ENCODE measurements at places on chromosomes 13 and 19.

- no peak for DNase-seq
Measured at GRCh38 chr19:9941671-9942070, 5.4 kb upstream of the OLFM2 start.

- DNase-seq: no peak
Measured at GRCh38 chr13:33707449-33707848, 110.5 kb upstream of the RFC3 start.

DNA sequence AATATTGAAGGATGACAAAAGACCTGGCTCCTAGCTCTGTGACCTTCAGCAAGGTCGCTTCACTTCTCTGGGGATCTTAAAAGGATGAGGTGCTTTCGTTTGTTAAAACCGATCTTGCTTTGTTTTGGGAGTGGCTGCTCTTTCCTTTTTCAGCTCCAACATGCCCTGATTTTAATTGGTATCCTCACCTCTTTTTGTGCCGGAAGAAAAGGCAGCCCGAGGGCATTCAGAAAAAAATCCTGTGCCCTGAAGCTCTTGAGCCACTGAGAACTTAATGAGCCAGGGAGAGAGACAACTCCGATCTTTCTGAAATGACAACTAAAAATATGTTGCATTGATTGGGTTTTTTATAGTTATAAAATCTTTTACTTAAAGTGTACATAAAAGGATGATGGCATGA lies 19.4 kb downstream of the CLDN10 start:
- DNase-seq: no peak

GRCh38 chr13:35886332-35887114 lies 244.7 kb downstream of the DCLK1 start:
- no peak for DNase-seq

DNA sequence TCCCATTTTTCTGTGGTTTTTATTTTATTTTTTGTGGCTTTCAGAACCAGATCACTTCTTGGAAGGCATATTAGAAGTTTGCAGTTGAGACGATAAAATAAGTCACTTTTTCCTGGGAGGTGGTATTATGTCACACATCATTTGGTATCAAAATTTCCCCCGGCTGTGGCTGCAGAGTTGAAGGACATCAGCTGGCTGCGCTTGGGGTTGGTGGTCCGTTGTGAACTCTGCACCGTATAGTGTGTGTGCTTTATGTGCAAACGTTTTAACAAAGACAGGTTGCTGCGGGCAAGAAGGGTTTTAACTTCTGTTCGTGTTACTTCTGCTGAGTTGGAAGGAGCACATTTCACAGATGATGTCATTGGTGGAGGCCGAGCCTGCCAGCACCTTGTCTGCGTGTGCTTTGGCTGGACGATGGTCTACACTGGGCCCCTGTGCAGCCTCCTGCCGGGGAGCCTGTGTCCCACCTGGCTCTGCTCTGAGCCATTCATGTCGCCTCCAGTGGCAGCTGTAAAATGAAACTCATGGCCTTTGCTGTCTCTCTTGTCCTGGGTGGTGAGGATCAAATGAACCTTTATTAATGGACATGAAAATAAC lies 9.6 kb downstream of the ATP11A start:
- DNase-seq: no peak

GRCh38 chr19:45630463-45630862 lies 8.7 kb downstream of the EML2 start:
- DNase-seq: peak; percentile 48

DNA sequence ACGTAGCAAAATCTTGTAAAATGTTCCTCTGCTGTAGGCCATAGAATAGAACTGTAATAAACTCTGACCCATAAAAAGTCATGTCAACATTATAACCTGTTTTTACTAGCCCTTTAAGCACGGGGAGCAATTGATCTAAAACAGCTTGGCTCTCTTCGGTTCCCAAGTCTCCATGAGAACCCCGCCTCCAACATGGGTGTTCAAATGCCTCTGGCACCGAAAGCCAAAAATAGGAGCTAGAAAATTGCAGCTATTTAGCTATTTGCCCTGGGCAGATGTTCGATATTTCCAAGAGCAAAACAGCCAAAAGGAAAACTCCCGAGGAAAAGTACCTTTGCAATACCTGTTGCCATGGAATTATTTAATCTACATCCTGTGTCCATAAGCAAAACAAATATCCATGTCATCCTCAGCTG lies 563.1 kb downstream of the EFNB2 start:
- no peak for DNase-seq

DNA sequence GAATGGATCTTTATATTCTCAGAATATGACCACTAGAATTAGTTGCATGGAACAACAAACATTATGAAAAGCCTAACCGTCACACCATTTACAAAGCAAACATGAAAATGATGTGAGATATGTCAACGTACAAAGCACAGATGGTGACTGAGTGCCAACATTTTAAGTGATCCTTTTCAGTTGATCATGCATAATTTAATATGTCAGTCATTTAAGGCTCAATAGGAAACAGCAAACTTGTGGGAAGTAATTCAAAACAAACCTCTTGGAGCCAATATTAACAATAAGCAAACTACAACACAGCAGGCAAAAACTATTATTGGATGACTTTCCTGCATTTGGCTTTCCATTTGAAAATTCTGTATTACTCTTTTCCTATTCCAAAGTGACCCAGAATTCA lies 277.6 kb downstream of the SLITRK6 start:
- no peak for DNase-seq

GRCh38 chr19:53594811-53595509 lies 36.8 kb upstream of the DPRX start:
- no peak for DNase-seq

DNA sequence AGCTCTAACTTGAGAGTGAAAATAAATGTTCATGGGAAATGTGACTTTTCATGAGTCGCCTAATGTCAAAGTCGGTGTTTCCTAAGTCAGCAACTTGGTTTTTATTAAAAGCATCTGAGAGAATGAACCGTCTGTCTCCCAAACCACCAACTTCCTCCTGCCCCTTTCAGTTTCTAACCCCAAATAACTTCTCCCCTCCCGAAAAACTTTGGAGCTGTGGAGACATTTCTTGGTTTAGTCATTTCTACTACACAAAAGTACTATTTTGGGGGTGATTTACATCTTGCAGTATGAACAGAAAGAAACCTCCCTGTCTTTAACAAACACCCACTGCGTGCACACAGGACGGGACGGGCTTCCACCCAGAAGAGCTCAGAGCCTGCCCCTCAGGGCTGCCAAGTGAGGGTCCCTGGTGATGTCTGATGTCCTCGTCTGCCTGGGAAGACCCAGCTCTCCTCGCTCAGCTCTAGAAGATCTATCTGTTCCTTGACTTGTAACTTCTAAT lies 65.0 kb downstream of the RASA3 start:
- peak; percentile 97 for DNase-seq

- no peak for DNase-seq
Measured at GRCh38 chr13:57832187-57832586, 200.6 kb downstream of the PCDH17 start.

DNA sequence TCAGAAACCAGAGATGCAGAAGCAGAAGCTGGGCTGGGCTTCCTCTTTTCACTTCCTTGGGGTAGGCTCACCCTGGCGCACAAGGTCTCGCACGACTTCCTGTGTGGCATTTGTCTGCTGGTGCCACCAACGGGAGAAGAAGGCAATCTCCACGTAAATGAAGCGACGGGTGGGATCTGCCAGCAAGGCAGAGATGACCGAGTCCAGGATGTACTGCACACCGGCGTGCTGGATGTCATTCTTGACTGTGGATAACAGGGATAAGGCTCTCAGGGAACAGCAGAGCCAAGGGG lies 1.3 kb downstream of the MAN2B1 start:
- DNase-seq: peak; percentile 95

DNA sequence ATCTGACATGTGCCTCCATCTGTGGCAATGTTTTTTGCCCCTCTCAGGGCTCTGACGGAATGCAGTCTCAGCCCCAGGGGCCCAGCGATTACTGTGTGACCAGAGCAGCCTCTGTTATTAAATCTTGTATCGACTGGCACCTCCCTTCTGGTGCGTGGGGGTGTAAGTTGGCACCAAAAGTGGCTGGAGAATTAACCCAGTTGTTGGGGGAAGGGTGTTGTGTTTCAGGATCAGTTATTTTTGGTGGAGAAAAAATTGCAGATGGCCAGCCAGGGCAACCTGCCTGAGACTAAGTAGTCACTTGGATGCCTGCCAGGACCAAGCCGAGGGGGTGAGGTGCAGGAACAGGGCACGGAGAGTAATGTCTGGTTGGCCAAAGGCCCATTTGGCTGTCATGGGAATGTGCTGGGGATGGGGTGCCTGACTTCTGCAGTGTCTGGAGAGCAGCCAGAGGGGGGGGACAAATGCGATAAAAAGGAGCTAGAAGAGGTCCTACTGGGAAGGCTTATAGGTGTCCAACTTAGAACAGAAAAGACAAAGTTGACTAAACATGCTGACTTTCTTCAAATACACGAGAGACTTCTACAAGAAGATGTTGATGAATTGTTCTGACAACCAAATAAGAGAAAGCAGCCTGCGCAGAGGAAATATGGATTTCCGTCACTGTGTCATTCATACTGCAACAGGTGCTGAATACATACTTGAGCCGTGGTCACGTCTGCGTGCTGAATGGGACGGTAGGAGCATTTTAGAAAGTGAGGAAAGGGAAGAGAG lies 69.8 kb downstream of the SIAH3 start:
- no peak for DNase-seq

- peak; percentile 6 for DNase-seq
Measured at GRCh38 chr13:74128156-74128767, 5.9 kb downstream of the KLF12 start.

GRCh38 chr19:35716801-35717664 lies 770 bp upstream of the KMT2B start:
- DNase-seq: peak; percentile 96

DNA sequence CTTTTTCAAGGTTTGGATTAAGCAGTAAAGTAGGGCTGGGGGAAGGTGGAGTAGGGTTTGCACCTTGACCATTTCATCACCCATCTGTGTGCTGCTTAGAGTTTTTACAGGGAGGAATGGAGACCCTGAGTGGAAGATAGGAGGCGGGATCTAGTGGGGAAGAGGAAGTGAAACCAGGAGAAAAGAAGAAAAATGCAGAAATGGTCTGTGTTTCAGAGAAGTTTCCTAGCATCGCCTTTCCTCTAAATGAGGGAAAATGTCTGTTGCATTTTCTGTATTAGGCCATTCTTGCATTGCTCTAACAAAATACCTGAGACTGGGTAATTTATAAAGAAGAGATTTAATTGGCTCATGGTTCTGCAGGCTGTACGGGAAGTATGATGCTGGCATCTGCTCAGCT lies 64.1 kb downstream of the TPT1 start:
- DNase-seq: peak; percentile 55

DNA sequence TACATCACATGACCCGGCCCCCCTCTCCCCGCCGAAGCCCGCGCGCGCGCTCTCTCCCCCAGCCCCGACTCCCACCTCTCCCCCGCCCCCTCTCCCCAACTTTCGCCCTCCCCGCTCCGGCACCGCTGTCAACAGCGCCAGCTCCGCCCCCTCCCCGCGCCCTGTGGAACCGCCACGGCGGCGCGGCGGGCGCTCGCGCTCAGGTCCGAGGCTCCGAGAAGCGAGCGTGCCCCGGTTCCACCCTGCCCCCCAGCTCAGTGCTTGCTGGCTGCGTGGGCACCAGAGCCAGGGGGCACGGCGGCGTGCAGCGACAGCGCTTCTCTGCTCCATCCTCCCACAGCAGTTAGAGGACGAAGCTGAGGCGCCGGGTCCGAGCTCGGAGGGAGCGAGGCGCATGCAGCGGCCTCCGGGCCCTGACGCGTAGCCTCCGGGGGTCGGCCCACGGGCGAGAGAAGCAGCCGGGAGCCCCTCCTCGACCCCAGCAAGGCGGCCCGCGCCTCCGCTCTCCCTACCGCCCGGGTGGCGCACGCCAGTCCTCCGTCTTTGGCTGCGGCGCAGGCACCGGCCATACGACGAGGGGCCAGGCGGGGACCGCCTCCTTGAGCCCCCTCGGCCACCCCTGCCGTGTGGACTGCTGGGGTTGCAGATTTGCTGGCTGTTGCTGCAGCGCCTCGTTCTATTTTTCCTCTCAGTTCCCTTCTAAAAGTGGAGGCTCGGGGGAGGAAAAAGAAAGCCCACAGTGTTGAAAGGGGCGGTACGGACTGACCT lies 109.5 kb downstream of the KCNRG start:
- DNase-seq: peak; percentile 67

- no peak for DNase-seq
Measured at GRCh38 chr13:91308299-91308698, 39.2 kb upstream of the MIR17HG start.

DNA sequence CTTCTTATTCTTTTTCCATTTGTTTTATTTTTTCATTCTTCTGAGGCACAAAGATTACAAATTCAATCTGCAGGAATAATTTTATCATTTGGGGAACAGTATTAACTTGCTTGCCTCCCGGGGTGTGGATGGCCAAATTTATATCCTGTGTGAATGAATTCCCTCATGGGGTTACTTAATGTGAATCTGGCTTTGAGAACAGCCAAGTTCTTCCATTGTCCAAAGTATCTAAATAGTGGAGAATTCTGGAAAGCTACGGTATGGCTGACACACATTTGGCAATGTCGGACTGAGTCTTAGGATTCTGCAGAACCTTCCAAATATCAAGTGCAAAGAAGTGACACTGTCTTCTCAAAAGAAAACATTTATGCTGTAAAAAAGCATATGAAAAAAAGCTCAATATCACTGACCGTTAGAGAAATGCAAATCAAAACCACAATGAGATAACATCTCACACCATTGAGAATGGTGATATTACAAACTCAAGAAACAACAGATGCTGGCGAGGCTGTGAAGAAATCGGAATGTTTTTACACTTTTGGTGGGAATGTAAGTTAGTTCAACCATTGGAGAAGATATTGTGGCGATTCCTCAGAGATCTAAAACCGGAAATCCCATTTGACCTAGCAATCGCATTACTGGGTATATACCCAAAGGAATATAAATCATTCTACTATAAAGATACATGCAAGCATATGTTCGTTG lies 620.2 kb downstream of the EFNB2 start:
- no peak for DNase-seq

Measured in suppressor macrophage treated with lipopolysaccharide for 1 hour (primary cell).